ENCODE measurements at places on chromosomes 5 and 9. TPM values are rescaled to one million over a fixed set of nuclear protein-coding genes. Genes with fewer than 3 reads are reported as not detected.

DNA sequence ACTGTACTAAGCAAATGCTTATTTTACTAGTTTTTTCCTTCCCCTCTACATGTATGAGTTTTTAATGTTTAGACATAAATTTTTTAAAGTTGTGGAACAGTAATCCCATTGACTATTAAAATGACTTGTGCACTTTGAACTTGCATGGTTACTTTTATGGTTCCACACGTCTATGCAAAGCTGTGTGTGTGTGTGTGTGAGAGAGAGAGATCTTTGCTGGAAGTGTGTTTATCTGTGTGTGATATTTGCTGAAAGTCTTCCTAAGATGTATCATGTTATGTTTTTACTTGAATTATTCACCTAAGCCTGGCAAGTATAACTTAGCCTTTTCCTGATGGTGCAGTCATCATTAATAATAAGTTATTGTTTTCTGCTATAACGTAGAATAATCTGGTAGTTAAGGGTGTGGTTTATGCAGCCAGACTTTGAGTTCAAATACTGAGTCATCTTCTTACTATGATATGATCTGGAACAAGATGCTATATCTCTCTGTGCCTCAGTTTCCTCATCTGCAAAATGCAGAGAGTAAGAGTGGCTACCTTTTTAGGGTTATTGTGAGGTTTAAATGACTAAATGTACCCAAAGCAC is 138.6 kb downstream of the SMARCA2 start:
- DNase-seq: no peak

GRCh38 chr5:71948206-71948605 is 159.1 kb upstream of the MAP1B start:
- DNase-seq: no peak

The FEM1C gene
- total RNA-seq: 10.9 TPM

- DNase-seq: no peak
These were observed 4.8 kb upstream of the ARAP3 start for GRCh38 chr5:141686648-141687416.

- no peak for DNase-seq
These were observed 62.1 kb downstream of the SNCAIP start for GRCh38 chr5:122374110-122374509.

GRCh38 chr5:154830596-154830995 is 19.8 kb downstream of the FAXDC2 start:
- DNase-seq: no peak

The CANX gene
- total RNA-seq: 518 TPM

All from dermis microvascular lymphatic vessel endothelial cell (primary cell).